ENCODE measurements at places on chromosomes 2 and 18. TPM values are rescaled to one million over a fixed set of nuclear protein-coding genes. Genes with fewer than 3 reads are reported as not detected.

The TMEM247 gene
- polyA plus RNA-seq, result not detected

The PCARE gene
- 0.09 TPM for polyA plus RNA-seq

The IL18R1 gene
- polyA plus RNA-seq, result 0.26 TPM

The CDK5R2 gene
- polyA plus RNA-seq, result not detected

The UGT1A5 gene
- not detected for polyA plus RNA-seq

DNA sequence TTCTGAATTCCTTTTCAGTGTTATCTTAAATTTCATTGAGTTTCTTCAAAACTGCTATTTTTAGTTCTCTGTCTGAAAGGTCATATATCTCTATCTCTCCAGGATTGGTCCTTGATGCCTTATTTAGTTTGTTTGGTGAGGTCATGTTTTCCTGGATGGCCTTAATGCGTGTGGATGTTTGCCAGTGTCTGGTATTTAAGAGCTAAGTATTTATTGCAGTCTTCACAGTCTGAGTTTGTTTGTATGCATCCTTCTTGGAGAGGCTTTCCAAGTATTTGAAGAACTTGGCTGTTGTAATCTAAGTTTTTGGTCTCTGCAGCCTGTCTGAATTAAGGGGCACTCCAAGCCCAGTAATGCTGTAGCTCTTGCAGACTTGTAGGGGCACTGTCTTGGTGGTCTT is 249.3 kb downstream of the ZNF385B start:
- H3K27ac ChIP-seq, result no peak overlapping the region
- H3K27me3 ChIP-seq, result no peaks in the 10 kb centered on the region
- H3K36me3 ChIP-seq, result no peaks in the 10 kb centered on the region

- H3K27ac ChIP-seq, result no peak overlapping the region
- H3K36me3 ChIP-seq, result no peaks in the 10 kb centered on the region
- peaks cover 3% of the 10 kb centered on the region for H3K4me1 ChIP-seq
- no peaks in the 10 kb centered on the region for H3K27me3 ChIP-seq
- no peak overlapping the region for H3K4me3 ChIP-seq
These were observed 31.0 kb downstream of the TANC1 start for GRCh38 chr2:158999458-158999857.

GRCh38 chr2:187177253-187177652 is 270.8 kb downstream of the CALCRL start:
- DNase-seq, result no peak
- H3K4me3 ChIP-seq, result no peak overlapping the region
- no peaks in the 10 kb centered on the region for H3K36me3 ChIP-seq
- H3K4me1 ChIP-seq, result no peaks in the 10 kb centered on the region
- H3K27me3 ChIP-seq, result no peaks in the 10 kb centered on the region

DNA sequence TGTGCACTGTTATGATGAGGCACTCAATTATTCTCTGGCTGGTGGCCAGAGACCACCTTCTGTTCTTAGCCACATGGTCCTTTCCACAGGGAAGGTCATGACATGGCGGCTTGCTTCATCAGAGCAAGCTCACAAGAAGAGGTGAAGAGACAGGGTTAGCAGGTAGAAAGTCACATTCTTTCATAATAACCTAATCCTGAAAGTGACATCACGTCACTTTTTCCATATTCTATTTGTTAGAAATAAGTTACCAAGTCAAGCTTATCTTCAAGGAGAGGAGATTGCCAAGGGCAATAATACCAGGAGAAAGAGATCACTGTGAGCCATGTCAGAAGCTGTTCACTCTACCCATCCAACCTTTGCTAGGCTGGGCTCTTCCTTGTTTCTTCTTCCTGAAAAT is 139.4 kb downstream of the OSR1 start:
- no peak overlapping the region for H3K27ac ChIP-seq
- no peak overlapping the region for H3K4me3 ChIP-seq
- no peaks in the 10 kb centered on the region for H3K36me3 ChIP-seq

GRCh38 chr2:242059566-242059965 is 190.0 kb downstream of the RTP5 start:
- DNase-seq, result no peak
- no peaks in the 10 kb centered on the region for H3K36me3 ChIP-seq
- H3K27me3 ChIP-seq, result no peaks in the 10 kb centered on the region
- H3K4me3 ChIP-seq, result no peak overlapping the region
- no peaks in the 10 kb centered on the region for H3K4me1 ChIP-seq

GRCh38 chr2:71474116-71474743 is 20.9 kb downstream of the DYSF start:
- H3K27ac ChIP-seq, result peak overlapping the region; percentile 90
- H3K27me3 ChIP-seq, result no peaks in the 10 kb centered on the region
- DNase-seq, result no peak
- H3K4me3 ChIP-seq, result no peak overlapping the region

DNA sequence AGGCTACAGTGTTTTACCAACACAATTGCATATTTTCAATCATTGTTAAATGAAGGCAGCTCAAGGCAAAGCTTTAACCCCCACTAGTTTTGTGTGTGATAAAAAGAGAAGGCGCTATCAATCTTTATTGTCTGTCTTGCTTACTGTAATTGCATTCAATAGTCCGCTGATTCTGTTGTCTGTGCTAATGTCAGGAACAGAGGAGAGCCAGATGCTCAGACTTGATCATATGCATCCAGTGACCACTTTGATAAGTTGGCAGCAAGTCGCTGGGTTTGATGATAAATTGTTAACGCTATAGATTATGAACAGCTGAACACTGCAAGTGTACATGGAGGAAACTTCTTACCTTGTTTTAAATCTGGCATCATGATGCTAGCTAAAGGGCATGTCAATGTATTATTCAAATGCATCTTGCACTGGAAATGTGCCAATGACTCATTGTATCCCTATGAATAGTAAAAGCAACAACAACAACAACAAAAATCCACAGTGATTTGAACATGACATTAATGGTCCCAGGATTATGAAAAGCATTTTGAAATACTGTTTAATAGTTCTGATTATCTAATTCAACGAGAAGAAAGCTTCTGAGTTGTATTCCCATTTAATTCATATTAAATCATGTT is 423.5 kb upstream of the FANCL start:
- no peaks in the 10 kb centered on the region for H3K36me3 ChIP-seq
- no peaks in the 10 kb centered on the region for H3K4me1 ChIP-seq
- H3K27me3 ChIP-seq, result no peaks in the 10 kb centered on the region
- DNase-seq, result no peak
